Activated CD4-positive, alpha-beta T cell treated with anti-CD3 and anti-CD28 coated beads, Interleukin-2, Interleukin-6, amounts not matched to agents 100 ng/mL and 50 ng/mL, durations not matched to agents 16 hours and 8 hours (primary cell): ENCODE measurements at places on chromosomes 4 and X.

GRCh38 chr4:150297861-150298474, 219.7 kb downstream of the DCLK2 start:
- DNase-seq, result peak; percentile 46

- DNase-seq, result no peak
Measured at GRCh38 chr4:74598611-74599325, 153.8 kb downstream of the AREG start.

DNA sequence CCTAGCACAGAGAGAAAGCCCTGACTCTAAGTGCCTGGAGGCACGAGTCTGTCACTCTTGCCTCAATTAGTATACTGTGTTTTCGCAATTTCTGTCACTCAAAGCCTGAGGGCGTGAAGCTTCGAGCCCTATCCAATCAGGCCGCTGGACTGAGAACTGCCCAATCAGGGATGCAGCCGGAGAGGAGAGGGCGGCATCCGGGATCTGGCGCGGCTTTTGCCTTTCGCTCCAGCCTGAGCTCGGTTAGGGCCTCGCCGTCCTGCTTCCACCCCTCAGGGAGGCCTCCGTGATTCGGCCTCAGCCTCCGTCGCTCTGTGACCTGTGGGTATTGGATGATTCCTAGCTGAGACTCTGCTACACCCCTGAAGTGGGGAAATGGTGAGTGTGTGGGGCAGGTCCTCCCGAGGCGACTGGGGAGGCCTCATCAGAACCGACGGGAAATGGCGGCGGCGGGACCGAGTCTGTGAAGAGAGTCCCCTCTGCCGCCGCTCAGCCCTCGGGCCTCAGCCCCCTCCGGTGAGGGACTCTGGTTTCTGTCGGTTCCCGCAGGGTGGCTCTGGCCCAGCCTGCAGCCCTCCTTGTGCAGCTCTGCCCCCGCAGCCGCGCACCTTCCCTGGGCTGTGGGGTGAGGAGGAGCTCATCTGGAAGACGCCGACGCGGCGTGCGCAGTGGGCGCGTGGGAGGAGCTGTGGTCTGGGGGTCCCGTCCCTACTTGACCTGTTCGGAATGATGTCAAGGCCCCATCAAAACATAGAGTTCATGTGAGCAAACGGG, 48.5 kb downstream of the ZNF141 start:
- no peak for DNase-seq

GRCh38 chr4:14193601-14194000, 566.1 kb upstream of the BOD1L1 start:
- DNase-seq, result no peak

GRCh38 chr4:24734511-24734910, 60.9 kb upstream of the SOD3 start:
- DNase-seq, result no peak
